ENCODE measurements at places on chromosomes 2 and 18. TPM values are rescaled to one million over a fixed set of nuclear protein-coding genes. Genes with fewer than 3 reads are reported as not detected.

DNA sequence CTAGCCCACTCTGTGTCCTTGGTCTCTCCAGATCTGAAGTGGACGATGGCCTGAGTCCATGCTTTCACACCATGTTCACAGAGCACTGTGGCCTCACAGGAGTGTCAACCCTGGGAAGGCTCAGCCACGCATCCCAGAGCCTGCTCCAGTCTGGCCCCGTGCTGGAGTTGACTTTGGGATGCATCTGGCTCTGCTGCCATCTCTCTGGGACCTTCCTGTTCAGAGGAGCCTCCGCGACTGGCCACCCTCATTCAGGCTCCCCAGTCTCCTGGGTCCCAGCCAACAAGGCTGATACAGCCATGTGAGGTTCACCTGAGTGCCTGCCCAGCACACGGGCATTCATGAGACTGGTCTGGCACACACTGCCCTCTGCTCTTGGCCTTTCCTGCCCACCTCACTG lies 199.7 kb upstream of the RAB6C start:
- no peak for DNase-seq

The FOXI3 gene
- not detected for polyA plus RNA-seq

GRCh38 chr2:36653967-36654694 lies 42.4 kb upstream of the VIT start:
- no peak for DNase-seq

The BMPR2 gene
- 1.4 TPM for polyA plus RNA-seq

DNA sequence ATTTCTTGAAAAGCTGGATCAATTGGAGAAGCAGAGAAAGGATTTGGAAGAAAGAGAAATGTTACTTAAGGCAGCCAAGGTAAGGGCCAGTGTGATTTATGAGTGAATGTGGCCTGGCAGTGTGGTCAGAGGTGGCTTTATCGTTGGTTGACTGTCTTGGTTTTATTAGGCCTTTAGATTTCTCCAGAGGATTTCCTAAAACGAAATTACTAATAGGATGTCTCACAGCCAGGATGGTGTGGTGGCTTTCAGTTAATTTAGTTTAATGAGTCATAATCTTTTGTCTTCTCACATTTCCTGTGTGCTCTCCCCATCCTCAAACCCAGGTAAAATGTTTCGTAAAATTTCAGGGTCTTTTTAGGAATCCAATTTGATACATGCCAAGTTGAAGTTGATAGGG lies 100.8 kb downstream of the TAF4B start:
- no peak for DNase-seq

The MDH1B gene
- not detected for polyA plus RNA-seq

The MAP2 gene
- not detected for polyA plus RNA-seq

DNA sequence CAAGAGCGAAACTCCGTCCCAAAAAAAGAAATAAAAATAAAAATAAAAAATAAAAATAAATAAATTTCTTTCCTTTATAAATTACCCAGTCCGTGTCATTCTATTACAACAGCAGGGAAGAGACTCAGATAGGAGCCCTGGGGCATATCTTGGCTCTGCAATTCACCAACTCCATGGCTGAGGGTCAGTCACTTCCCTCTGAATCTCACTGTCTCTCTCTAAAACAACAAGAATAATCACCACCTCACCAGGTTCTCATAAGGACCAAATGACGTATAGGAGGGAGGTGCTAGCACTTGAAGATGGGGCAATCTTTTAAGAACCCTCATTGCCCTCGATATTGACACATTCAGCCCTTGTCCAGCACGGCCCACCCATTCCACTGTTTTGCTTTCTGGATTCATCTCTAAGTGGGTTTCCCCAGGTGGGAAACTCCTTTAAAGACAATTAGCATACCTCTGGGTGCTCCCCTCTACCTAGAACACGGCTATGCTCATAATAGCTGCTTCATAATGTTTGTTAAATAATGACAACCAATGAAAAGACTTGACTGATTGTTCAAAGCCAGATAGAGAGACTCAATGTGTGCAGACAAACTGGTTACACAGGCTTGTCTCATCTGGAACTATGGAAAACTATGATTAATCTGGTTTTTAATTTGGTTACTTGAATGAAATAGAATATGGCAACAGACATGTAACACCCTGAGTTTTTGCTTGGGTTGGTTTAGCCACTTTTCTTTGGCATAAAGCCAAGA lies 15.1 kb downstream of the MYCN start:
- no peak for DNase-seq

The CRACDL gene
- polyA plus RNA-seq: 0.40 TPM

DNA sequence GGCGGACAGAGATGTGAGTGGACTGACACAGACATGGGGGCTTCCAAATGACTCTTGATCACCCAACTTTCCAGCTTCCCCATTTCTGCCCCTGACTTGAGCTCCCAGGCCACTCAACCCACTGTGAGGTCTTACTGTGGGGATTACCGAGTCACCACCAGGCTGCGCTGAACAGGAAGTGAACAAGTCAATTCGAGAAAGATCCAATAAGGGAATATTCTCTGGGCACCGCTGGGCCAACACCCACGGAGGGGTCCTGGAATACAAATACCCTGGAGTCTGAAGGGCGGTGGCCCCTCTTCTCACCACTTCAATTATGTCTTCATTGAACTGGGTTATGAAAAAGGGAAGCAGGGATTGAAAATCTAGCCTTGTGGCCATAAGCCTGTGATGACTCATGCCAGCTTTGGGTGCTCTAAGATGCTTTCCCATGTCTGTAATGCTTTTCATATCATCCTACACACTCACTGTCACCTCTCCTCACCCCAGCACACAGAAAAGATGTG lies 37.7 kb downstream of the BCL11A start:
- no peak for DNase-seq

DNA sequence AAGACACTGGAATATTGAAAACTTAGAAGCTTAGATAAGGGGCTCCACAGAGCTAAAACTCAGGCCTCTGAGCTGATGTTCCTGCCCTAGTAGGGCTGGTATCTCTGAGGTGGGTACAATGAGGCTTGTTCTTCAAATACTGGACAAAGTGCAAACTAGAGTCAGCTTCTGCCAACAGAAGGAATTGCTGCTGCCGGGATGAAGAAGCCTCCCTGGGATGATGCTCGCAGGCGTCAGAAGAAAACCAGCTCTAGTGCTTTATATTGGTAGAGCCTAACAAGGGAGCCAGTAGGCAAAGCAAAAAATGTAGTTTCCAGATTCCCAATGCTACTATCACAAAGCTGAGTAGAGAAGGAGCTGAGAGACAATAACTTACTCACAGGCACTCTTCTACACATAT lies 118.1 kb downstream of the FOXI3 start:
- DNase-seq: no peak

The MEIS1 gene
- not detected for polyA plus RNA-seq

- no peak for DNase-seq
Measured at GRCh38 chr18:21739604-21740537, 721 bp upstream of the MIB1 start.

- DNase-seq: no peak
Measured at GRCh38 chr2:138275292-138275690, 226.3 kb upstream of the SPOPL start.

DNA sequence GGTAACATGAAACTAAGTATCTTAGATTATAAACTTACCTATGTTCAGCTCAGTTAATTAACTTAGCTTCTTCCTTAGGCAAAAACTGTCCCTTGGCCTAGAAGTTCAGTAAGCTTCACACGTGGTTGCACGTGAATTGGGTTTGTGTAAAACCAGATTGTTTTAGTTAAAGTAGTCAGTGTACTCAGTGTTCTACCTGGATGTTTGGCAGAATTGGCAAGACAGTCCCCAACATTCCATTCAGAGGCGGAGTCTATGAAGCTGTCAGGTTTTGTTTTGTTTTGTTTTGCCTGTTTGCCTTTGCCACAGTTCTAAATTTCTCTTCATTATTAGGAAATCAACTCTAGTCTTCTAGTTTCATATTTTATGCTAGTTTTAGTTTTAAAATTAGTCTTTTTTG lies 105.3 kb upstream of the ZEB2 start:
- DNase-seq: no peak

Measured in immature natural killer cell (primary cell).